ENCODE measurements at places on chromosomes 12 and 14.

- DNase-seq: no peak
Observed at GRCh38 chr12:115322275-115322674, 638.3 kb upstream of the TBX3 start.

DNA sequence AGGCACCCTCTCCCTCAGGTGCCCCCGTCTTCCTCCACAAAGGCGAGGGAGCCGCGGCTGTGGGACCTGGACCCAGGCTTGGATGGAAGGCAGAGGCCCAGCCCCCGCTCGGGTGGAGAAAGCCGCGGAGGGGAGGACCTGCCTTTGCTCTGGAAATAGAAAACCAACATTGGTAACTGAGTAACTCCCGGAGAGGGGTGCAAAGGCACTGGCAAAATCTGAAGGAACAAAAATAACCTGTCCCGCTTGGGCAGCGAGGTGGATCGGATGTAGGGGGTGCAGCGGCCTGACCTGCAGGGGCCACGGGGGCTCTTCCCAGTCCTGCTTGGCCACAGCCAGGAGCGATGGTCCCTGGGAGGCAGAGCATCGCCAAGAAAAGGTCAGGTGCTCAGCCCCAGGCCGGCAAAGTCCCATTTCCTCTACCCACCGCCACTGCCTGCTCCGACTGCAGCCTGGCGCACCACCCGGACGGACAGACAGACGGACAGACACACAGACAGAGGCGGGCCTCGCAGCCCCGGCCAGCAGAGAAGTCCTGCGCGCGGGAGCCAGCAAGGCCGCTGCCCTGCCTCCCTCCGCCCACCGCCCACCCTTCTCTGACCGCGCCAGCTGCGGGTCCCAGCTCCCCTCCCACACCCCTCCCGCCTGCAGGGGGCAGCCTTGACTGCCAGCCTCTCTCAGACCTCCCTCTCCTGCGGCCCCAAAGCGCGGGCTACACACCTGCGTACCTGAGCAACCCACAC lies 21.4 kb upstream of the TMEM106C start:
- no peak for DNase-seq

DNA sequence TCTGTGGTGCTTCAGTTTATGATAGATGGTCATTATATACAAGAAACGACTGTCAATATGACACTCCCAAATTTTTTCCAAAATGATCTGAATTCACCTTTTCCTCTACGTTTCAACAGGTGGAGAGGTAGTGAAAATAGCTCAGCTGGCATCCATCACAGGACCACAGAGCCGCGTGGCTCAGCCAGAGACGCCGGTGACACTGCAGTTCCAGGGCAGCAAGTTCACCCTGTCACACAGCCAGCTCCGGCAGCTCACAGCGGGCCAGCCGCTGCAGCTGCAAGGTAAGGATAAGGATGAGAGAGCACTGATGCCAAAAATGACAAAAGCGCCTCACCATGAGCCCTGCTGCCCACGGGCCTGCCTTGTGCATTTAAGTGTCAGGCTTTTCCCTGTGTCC lies 73.9 kb downstream of the EP400 start:
- DNase-seq: no peak

GRCh38 chr12:131840643-131841416 lies 12.6 kb downstream of the MMP17 start:
- no peak for DNase-seq

GRCh38 chr14:104935955-104936354 lies 11.3 kb downstream of the PLD4 start:
- DNase-seq: no peak
